ENCODE measurements at places on chromosomes 2 and 18.

GRCh38 chr2:161976295-161976694 lies 97.7 kb downstream of the DPP4 start:
- no peaks in the 10 kb centered on the region for H3K36me3 ChIP-seq
- no peaks in the 10 kb centered on the region for H3K4me1 ChIP-seq
- no peak for DNase-seq
- H3K27ac ChIP-seq, result no peak overlapping the region
- H3K27me3 ChIP-seq, result no peaks in the 10 kb centered on the region
- no peak overlapping the region for H3K4me3 ChIP-seq

- no peak for DNase-seq
- H3K36me3 ChIP-seq, result no peaks in the 10 kb centered on the region
- H3K27me3 ChIP-seq, result no peaks in the 10 kb centered on the region
- no peak overlapping the region for H3K4me3 ChIP-seq
- no peaks in the 10 kb centered on the region for H3K4me1 ChIP-seq
- no peak overlapping the region for H3K27ac ChIP-seq
These were observed 647.7 kb upstream of the FSHR start for GRCh38 chr2:49801898-49802450.

- H3K4me3 ChIP-seq, result no peak overlapping the region
- no peaks in the 10 kb centered on the region for H3K36me3 ChIP-seq
- H3K27ac ChIP-seq, result no peak overlapping the region
- DNase-seq, result no peak
These were observed 2.7 kb downstream of the ESPNL start for GRCh38 chr2:238102865-238103264.

GRCh38 chr18:48363175-48363574 lies 46.0 kb downstream of the ZBTB7C start:
- no peaks in the 10 kb centered on the region for H3K36me3 ChIP-seq
- no peak for DNase-seq
- no peak overlapping the region for H3K27ac ChIP-seq
- no peaks in the 10 kb centered on the region for H3K27me3 ChIP-seq
- H3K4me1 ChIP-seq, result no peaks in the 10 kb centered on the region

- no peaks in the 10 kb centered on the region for H3K36me3 ChIP-seq
- no peaks in the 10 kb centered on the region for H3K27me3 ChIP-seq
- H3K4me1 ChIP-seq, result no peaks in the 10 kb centered on the region
- DNase-seq, result no peak
- H3K4me3 ChIP-seq, result no peak overlapping the region
These were observed 99.8 kb upstream of the ZNF397 start for GRCh38 chr18:35141077-35141476.

DNA sequence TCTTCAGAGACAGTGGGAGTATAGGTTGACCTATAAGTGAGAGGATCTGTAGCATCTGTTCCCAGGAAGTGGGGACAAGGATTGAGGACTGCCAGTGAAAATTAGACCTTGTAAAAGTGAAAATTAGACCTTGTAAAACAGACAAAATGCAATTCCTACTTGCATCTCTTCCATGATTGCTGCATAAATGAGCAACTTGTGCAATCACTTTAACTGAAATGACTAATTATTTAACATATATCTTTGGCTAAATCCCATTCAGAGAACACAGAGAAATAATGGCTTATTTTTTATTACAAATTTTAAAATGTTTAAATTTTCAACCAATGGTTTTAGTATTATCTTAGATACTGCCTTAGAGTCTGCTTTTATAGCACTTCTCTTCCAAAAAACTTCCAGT lies 67.2 kb upstream of the NABP1 start:
- H3K36me3 ChIP-seq, result no peaks in the 10 kb centered on the region
- no peak overlapping the region for H3K4me3 ChIP-seq
- no peaks in the 10 kb centered on the region for H3K4me1 ChIP-seq
- DNase-seq, result no peak
- H3K27ac ChIP-seq, result no peak overlapping the region

GRCh38 chr2:239118675-239119211 lies 270.9 kb downstream of the TWIST2 start:
- H3K27me3 ChIP-seq, result no peaks in the 10 kb centered on the region
- no peak overlapping the region for H3K4me3 ChIP-seq
- H3K36me3 ChIP-seq, result no peaks in the 10 kb centered on the region
- H3K4me1 ChIP-seq, result no peaks in the 10 kb centered on the region

DNA sequence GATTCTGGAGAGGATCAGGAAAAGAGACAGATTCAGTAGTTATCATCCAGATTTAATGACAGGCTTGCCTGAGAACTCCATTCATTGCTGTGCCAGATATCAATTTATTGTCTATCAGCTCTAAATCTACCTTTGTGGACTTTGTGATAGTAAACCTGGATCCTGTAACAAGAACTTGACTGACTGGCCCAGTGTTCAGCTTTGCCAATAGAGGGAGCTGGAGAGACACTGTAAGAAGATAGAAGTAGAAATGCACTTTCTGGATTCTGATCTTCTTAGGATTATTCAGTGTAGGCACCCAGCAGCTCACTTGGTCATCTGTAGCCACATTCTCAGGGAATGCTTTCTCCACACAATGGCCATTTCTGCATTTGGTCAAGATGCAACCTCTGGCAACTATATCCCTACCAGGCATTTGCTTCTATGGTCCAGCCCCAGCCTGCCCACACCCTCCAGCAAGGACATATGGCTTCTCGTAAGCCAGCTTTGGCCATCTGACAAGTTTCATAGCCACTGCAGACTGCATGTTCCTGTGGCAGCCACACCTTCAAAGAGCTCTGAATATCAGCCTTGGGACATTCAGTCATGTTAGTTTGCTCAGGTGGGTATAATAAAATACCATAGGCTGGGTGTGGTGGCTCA lies 6.1 kb upstream of the SERPINB8 start:
- H3K36me3 ChIP-seq, result no peaks in the 10 kb centered on the region
- no peaks in the 10 kb centered on the region for H3K27me3 ChIP-seq
- H3K27ac ChIP-seq, result no peak overlapping the region
- DNase-seq, result no peak
- peaks cover 2% of the 10 kb centered on the region for H3K4me1 ChIP-seq
- no peak overlapping the region for H3K4me3 ChIP-seq

- no peak overlapping the region for H3K27ac ChIP-seq
- H3K4me1 ChIP-seq, result no peaks in the 10 kb centered on the region
- H3K27me3 ChIP-seq, result no peaks in the 10 kb centered on the region
- DNase-seq, result no peak
- H3K4me3 ChIP-seq, result no peak overlapping the region
These were observed 1051.3 kb upstream of the NRXN1 start for GRCh38 chr2:52083214-52083613.

DNA sequence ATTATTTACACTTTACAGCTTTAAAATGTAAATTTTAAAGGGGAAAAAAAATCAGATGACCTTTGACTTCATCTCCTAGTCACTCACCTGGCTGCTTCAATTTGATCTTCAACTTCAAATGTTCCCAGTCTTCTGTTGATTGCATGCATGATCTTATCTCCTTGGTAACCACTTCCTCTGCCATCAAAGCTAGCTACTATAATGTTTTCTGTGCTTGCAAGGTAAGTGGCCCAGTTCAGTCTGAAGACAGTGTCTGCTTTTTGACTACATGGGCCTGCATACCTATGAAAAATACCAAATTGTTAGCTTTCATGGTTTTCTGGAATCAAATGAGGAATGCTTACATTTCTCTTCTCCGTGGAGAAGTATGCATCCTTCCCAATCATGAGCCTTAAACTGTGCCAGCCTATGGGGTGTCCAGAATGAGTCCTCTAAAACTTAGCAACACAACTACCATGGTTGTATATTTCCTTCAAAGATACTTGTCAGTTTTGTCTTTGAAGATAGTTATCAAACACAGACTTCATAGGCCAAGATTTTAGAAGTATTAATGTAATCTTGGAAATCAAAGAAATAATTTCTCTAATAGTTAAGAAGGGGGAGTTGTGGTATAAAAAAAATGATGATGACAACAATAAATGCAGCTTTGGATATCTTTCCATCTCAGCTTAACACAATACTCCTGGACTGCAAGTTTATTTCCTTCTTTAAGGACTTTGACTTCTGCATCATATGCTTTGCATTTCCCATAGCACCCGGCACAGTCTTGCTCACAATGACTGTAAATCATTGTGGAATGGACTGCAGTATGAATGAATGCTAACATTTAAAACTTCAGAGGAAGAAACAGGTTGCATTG lies 62.1 kb downstream of the DPP4 start:
- H3K27ac ChIP-seq, result no peak overlapping the region
- H3K27me3 ChIP-seq, result no peaks in the 10 kb centered on the region
- H3K4me3 ChIP-seq, result no peak overlapping the region
- no peak for DNase-seq

DNA sequence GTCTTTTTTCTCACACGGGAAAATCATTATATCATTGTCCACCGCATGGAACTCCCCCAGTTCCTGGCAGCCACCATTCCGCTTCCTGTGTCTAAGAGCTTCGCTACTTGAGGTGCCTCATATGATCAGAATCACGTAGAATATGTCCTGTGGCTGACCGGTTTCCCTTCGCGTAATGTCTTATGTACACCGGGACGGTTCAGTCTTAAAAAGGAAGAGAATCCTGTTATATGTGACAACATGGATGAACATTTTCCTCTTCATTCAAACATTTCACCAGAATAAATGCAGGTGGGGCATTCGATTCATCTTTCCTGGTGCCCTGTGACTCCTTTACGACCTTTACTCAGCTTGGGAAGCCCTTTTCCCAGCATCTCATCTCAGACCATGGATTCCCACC lies 131.7 kb upstream of the TWIST2 start:
- H3K27ac ChIP-seq, result no peak overlapping the region
- H3K27me3 ChIP-seq, result no peaks in the 10 kb centered on the region
- H3K4me3 ChIP-seq, result no peak overlapping the region
- H3K4me1 ChIP-seq, result no peaks in the 10 kb centered on the region

DNA sequence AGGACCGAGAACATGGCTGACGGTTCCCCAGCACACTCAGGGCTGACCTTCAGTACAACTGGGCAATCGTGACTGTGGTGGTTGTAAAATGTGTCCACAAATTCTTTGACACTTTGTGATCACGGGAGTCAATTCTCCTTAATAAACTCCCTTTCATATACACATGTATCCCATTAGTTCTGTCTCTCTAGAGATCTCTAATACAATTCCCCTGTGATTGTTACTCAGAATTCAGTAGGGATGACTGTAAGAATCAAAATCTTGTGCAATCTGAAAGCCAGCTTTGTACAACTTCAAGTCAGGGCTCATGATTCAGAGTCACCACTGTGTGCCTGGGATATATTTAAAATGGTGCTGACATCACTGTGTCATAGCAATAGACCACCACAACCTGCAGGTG lies 89.5 kb upstream of the LMAN1 start:
- no peak overlapping the region for H3K27ac ChIP-seq
- H3K4me3 ChIP-seq, result no peak overlapping the region
- H3K27me3 ChIP-seq, result no peaks in the 10 kb centered on the region
- H3K36me3 ChIP-seq, result no peaks in the 10 kb centered on the region
